ENCODE measurements at places on chromosomes 11 and 22.

- no peak for DNase-seq
Observed at GRCh38 chr11:97740801-97741151, 1280.0 kb upstream of the CNTN5 start.

- DNase-seq = no peak
Observed at GRCh38 chr11:8766043-8766987, 83.7 kb downstream of the RPL27A start.

DNA sequence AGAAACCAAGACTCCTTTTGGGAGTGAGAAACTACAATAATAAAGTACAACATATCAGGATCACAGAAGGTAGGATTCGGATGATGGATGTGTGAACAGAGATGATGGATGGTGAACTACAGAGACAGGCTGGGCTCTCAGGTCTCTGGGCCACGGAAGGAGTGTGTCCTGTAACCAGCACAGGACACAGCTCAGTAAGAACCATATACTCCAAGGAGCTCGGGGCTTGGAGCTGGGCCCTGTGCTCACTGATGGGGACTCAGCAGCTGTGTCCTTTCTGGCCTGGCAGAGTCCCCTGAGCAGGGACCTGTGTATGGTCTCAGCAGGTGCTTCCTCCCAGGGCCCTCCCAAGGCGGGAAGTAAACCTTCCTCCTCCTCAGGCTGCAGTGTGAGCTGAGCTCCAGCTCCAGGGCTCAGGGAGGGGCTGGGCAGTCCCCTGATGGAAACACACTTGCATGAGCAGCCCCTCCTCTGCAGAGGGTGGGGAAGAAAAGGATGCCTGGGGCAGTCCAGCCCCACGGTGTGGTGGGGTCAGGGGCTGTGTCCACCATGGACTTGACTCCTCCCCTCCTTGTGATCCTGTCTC lies 39.8 kb upstream of the TOP3B start:
- no peak for DNase-seq

- no peak for DNase-seq
Observed at GRCh38 chr11:1629326-1630185, at the start of gene KRTAP5-5. TSS of gene KRTAP5-5 (plus strand) at chr11:1629775. CDS start at chr11:1629841, 66 bp downstream.

- no peak for DNase-seq
Observed at GRCh38 chr11:96863520-96863919, 473.7 kb downstream of the JRKL start.

DNA sequence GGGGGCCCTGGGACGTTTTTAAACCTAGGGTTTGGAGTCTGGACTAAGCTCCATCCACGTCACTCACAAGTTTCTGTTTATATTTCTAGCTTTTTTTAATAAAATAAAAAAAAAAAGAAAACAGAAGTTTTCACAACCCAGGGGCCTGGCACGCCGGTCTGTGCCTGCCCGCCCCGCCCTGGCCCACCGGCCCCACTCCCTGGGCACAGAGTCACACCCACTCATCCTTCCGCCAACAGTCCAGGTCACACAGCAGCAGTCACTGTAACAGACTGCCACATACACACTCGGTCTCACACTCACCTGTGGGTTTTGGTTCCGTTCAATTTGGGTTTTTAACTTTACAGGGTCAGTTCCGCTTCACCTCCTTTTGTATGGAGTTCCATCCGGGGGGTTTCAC lies 5.3 kb upstream of the ACR start:
- no peak for DNase-seq

GRCh38 chr11:26851696-26852095 lies 129.8 kb upstream of the SLC5A12 start:
- no peak for DNase-seq

- DNase-seq = no peak
Observed at GRCh38 chr22:30821863-30822215, 127.2 kb downstream of the OSBP2 start.

DNA sequence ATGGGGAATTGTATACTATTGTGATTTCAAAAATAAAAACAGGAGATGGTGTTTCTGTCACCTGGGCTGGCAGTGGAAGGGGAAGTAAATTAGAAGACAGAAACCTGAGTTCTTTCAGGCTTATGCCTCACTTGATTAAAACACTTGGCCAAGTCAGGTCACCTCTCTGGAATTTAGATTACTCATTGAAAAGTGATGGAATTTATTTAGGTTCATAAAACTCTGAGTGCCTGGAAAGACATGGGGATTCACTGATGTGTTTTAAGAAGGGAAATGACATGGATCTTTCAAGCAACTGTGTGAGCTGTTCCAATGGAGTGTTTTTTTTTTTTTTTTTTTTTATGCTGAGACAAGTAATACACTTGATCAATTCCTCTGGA lies 400.1 kb downstream of the TMEM135 start:
- peak; percentile 71 for DNase-seq

GRCh38 chr11:88105951-88106350 lies 69.3 kb downstream of the RAB38 start:
- no peak for DNase-seq

GRCh38 chr11:109911488-109911887 lies 181.7 kb upstream of the ZC3H12C start:
- peak; percentile 5 for DNase-seq

- DNase-seq = no peak
Observed at GRCh38 chr22:44916281-44917231, 93.2 kb downstream of the PHF21B start.

- peak; percentile 56 for DNase-seq
Observed at GRCh38 chr11:65884716-65885092, 3.6 kb downstream of the FIBP start.

DNA sequence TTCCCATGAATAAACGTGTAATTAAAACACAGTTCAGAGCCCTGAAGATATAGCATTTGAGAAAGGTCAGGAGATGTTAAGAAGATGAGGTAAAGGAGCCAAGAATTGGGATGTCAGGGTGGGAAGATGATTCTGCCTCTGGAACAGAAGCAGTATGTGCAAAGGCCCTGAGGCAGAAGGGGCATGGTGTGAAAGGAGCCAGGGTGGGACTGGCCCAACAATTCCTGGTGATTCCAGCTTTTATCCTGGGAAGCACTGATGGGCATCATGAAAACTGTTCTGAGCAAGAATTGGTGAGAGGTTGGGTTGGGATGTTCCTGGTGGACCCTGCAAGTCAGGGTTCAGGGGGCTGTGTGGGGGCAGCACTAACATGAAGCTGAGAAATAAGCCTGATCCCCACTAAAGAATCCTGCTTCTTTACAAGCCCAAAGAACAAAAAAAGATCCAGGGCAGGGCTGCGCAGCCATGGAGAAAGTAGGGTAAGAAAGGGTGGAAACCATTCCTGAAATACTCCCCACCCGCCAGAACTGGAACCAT lies 2.5 kb upstream of the FXYD6 start:
- no peak for DNase-seq

DNA sequence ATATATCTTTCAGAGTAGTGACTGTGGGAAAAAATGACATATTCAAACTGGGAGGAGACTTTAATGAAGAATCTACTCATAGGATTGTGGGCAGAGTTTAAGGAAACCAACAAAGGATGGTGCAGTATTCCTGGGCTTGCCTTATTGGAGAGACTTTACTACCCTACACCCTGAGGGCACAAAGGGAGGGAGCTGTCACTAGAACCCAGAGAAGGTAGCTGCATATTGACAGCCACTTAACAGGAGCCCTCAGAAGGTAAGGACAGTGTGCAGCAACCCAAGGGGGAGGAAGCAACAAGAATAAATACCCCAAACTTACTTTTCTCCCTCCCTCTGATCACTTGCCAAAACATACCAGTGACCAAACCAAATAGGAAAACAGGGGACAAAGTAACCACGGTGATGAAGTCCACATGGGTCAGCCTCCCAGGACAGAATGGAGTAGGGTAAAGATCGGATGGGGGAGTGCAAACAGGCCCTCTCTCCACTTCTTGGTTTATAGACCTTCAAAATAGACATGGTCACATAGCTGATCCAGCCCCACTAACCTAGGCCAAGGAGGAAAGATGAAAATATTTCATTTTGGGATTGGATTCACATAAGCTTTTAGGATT lies 121.8 kb upstream of the SESN3 start:
- no peak for DNase-seq

GRCh38 chr11:117940736-117941135 lies 11.5 kb upstream of the TMPRSS13 start:
- DNase-seq = no peak

DNA sequence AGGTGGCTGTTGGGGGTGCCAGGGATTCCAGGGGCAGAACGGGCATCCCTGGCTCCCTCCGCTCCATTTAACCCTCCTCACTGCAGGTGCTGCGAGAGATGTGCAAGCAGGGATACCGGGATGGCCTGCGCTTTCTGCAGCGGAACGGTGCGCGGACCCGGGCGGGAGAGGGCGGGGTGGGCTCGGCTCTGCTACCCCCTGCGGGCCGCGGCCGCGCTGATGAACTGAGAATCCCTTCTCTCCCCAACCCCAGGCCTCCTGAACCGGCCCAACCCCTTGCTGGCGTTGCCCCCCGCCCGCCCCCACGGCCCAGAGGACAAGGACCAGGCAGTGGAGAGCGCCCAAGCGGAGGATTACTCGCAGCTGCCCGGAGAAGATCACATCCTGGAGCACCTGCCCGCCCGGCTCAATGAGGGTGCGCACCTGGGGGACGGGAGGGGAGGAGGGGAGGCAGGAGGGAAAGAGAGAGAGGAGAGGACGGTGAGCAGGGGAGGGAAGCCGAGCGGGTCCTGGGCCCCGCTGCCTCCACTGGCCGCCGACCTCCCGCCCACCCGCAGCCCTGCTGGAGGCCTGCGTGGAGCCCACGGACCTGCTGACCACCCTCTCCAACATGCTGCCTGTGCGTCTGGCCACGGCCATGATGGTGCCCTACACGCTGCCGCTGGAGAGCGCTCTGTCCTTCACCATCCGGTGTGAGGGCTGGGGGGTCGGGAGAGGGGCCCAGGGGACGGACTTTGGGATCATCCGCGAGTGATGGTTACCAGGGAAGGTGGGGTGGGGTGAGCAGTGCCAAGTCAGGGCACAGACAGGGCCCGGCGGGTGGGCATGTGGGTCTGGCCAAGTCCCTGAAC lies 4.1 kb upstream of the CRACR2B start:
- no peak for DNase-seq

DNA sequence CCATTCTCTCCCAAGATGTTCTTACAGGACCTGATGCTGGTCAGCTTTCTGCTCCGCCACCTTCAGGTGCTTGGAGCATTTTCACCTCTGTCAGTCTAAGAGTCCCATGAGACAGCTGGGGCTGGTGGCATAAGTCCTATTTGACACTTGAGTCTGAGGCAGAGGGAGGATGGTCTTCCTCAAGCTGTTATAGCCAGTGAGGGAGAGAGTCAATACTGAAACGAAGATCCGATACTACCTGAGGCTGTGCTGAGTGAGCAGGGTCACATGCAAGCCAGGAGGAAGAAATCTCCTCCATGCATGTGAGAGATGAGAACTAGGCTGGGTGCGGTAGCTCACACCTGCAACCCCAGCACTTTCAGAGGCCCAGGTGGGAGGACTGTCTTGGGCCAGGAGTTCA lies 5.6 kb downstream of the ZFPL1 start:
- DNase-seq = no peak

- DNase-seq = no peak
Observed at GRCh38 chr11:76592961-76593360, 77.6 kb downstream of the LRRC32 start.

Measured in iris pigment epithelial cell (primary cell).